Motor neuron (in vitro differentiated cells): ENCODE measurements at places on chromosomes 3 and 15.

DNA sequence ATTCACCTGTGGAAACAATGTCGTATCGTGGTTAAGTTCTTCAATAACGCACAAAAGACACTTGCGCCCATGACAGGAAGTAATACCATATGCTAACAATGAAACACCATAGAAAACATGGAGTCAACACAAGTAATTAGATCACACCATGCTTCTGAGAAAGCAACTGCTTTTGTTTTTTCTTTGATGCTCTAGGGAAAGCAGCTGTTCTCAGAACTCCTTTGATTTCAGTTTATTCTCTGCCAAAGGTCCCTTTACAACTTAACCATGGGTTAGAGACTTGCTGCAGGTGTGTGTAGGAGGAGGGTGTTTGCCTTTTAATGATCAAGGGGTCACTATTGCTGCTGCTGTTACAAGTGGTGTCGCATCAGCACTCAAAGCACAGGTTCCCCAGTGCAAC lies 324.0 kb upstream of the SLCO3A1 start:
- no peak for ATAC-seq

- ATAC-seq, result peak; percentile 68
These were observed 37.3 kb upstream of the KLHL6 start for GRCh38 chr3:183592821-183593220.

- ATAC-seq, result no peak
These were observed 2.0 kb downstream of the FSTL1 start for GRCh38 chr3:120448756-120449155.

DNA sequence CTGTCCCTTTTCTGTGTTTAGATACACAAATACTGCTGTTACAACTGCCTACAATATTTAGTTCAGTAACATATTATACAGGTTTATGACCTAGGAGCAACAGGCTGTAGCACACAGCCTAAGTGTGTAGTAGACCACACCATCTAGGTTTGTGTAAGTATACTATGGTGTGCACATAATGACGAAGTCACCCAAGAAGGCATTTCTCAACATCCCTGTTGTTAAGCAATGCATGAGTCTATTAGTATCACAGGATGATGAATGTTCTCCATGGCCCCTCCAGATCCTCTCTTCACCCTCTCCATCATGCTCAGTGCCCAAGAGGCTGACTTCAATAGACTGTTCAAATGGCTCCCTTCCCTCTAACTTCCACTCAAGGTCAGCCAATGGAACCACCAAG lies 14.6 kb upstream of the SEC62 start:
- ATAC-seq, result no peak

GRCh38 chr3:126053513-126053912 lies 30.4 kb downstream of the SLC41A3 start:
- peak; percentile 29 for ATAC-seq

DNA sequence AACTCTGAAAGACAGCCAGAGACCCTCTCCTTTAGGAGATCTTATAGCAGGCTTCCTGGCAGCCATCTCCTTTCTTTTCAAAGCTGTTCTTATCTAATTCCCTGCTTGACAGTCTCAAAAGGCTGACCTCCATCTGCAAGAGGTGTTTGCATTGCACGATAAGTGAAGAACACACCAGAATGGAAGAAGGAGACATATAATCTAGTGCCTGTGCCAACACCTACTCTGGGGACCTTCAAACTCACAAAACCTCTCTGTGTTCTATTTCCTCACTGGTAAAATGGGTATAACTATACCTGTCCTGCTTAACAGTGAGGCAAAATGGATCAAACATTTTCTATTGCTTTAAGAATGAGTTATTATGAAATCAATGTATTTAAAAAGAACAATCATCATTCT lies 65.0 kb downstream of the WDR72 start:
- ATAC-seq, result no peak

DNA sequence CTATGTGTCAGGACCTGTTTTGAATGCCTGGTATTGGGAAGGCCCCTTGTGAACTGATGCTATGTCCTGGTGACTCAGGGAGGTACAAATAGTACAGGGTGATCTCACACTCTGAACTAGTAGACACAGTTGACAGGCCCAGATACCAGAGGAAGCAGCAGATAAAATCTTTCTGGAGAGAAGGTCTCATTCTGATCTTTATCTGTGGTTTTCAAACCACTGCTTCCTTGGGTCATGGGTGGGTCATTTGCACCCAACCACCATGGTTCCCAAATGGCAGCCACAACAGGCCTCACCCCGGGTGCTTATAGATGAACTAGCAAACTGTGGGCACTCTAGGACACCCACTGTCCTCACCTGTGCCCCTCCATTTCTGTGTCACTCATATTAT lies 43.4 kb downstream of the PXYLP1 start:
- no peak for ATAC-seq

GRCh38 chr3:164186095-164186494 lies 892.2 kb downstream of the SI start:
- ATAC-seq, result no peak

GRCh38 chr3:9225268-9225667 lies 24.2 kb downstream of the SRGAP3 start:
- no peak for ATAC-seq

DNA sequence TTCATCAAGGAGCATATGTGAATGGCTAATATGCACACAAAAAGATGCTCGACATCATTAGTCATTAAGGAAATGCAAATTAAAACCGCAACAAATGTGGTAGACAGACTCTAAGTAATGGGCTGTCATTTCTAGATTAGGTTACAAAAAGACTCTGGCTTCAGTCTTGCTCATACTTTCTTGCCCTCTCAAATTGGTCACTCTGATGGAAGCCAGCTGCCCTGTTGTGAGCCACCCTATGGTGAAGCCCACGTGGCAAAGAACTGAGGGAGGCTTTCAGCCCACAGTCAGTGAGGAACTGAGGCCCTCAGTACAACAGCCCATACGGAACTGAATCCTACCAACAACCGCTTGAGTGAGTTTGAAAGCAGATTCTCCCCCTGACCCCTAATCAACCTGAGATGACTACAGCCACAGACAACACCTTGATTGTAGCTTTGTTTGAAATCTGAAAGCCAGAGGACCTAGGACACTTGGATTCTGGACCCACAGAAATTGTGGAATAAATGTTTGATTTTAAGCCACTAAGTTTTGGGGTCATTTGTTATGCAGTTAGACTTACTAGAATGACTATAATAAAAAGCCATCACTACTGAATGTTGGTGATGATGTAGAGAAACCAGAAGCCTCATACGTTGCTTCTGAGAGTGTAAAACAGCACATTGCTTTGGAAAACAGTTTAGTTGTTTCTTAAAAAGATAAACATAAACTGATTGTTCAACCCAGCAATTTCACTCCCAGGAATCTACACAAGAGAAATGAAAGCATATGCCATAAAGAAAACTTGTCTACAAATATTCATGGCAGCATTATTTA lies 45.7 kb downstream of the EHHADH start:
- ATAC-seq, result no peak

- ATAC-seq, result no peak
These were observed 212.5 kb downstream of the CADPS start for GRCh38 chr3:62662677-62663076.

- ATAC-seq, result no peak
These were observed 21.3 kb downstream of the RAB43 start for GRCh38 chr3:129100274-129100673.

DNA sequence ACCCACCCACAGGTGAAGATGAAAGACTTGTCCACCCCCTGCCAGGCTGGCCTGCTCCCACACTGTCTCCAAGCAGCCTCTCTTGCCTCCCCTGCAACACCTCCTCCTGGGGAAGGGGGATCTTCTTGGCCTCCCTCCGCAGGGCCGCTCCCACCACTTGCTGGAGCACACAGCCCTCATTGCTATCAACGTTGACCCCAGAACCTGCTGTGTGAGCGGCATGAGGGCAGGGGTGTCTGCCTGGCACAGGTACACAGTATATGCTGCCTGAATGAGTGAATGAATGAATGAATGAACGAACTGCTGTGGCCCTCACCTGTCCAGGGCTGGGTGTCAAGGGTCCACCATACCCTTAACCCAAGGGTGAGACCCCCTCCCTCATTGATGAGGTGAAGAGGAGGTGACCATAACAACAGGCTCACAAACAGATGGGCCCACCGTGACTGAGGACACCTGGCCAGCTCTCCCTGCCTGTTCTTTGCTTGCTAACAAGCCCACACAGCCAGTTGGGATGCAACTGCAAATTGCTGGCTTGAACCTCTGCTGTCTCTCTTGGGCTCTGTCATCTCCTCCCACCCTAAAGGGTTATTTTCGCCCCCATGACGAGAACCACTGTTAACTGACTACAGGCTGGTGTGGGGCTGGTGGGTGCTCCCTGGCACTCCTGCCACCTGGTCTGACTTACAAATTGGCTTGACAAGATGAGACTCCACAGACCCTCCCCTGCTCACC lies 22.5 kb downstream of the SLC41A3 start:
- no peak for ATAC-seq

GRCh38 chr3:17322106-17322793 lies 420.2 kb downstream of the TBC1D5 start:
- no peak for ATAC-seq

- no peak for ATAC-seq
These were observed 108.3 kb downstream of the LRIG1 start for GRCh38 chr3:66392512-66392911.

- ATAC-seq, result no peak
These were observed 843.2 kb downstream of the CADM2 start for GRCh38 chr3:85801955-85802354.

DNA sequence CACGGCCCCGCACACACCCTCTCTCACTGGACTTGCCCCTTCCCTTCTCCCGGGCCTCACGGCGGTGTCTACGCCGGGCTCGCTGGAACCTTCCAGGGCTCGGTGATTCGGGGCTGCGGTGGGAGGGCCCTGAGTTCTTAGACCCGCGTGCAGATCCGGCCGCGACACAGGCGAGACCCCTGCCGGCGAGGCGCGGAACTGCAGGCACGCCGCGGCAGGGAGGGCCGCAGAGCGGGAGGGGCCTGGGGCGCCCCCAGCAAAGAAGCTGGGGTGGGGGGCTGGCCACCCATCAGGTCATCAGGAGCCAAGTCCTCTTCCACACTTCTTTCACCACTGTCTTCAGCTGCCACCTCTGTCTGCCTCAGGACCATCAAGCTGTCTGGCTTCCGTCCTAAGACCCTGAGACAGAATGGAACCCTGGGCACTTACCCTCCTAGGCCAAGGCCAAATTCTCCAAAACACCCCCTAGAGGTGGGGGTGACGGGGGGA lies 164.5 kb downstream of the XXYLT1 start:
- peak; percentile 97 for ATAC-seq

DNA sequence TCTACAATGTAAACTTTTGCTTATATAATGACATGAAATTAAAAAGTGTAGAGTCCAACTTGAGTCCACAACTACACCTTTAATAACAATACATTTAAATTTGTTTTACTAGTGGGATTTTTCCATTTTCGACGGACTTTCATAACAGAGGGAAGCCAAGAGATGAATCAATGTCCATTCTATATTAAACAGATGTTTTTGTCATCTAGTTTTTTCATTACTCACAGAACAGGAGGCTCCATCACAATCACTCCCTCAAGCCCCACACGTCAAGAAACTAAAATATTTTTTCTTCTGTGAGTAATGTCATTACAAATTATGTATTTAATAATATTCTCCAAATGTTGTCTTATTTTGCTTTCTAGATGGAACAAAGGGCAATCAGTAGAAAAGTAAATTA lies 932.9 kb downstream of the ROBO1 start:
- no peak for ATAC-seq

DNA sequence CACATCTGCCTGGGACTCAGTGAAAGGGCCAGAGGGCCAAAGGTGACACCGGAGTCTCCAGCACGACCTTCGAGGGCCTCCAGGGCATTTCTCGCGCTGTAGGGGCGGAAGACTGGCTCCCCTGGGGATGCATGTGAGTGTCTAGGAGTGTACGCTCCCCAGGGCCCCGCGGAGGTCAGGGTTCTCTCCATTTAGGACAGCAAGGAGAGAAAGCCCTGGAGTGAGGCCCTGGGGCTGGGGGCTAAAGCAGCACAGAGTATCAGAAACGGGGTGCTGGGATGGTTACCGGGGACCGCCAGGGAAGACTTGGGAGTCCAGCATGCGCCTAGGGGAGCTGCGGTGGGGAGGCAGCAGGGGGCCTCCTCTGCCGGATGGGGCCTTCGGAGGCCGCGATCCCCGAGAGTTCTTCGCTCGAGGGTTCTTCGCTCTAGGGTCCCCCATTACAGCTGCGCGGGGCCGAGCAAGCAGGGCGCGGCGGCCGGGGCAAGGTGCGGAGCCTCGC lies 595 bp upstream of the APBA2 start:
- no peak for ATAC-seq

GRCh38 chr3:71578054-71578751 lies 5.3 kb downstream of the FOXP1 start:
- no peak for ATAC-seq
